ENCODE measurements at places on chromosomes 7 and 10. TPM values are rescaled to one million over a fixed set of nuclear protein-coding genes. Genes with fewer than 3 reads are reported as not detected.

Gene MAD1L1
- total RNA-seq: 13.3 TPM

DNA sequence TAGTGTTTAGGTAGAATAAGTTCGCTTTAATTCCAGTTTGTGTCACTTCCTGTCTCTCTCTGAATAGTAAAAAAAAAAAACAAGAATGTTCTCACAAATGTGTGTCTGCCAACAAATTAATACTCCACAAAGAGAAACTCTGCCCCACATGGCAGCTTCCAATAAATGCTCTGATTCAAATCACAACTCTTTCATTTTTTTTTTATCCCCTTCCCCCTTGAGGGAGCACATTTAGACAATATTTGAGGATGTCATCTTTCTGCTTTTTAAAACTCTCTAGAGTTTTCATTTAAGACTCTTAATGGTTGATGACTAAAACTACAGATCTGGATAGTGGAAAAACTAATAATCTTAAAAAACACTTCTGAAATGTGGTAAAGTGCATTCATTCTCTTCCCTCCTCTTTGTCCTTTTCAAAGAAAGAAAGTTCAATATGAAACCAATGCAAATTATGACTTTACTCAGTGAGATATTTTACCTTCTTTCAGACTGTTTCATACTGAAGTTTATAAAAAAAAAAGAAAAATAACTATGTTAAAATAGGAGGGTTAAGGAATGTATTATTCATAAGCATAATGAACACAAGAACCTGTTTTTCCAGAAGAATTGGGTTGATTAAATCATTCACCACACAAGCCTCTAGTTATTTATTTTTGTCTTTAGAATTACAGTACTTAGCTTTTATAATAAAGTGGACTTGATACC lies 42.3 kb downstream of the ARID5B start:
- no peak for DNase-seq

- DNase-seq: peak; percentile 5
Observed at GRCh38 chr10:43233601-43234430, 33.0 kb downstream of the RASGEF1A start.

Gene ELN
- total RNA-seq: 48.7 TPM

- no peak for DNase-seq
Observed at GRCh38 chr7:135672560-135673359, 10.4 kb downstream of the STMP1 start.

- DNase-seq: peak; percentile 40
Observed at GRCh38 chr10:46545861-46546590, 10.4 kb downstream of the GPRIN2 start.

Gene MRLN
- total RNA-seq: 1.3 TPM

Gene MBLAC1
- 1.1 TPM for total RNA-seq

DNA sequence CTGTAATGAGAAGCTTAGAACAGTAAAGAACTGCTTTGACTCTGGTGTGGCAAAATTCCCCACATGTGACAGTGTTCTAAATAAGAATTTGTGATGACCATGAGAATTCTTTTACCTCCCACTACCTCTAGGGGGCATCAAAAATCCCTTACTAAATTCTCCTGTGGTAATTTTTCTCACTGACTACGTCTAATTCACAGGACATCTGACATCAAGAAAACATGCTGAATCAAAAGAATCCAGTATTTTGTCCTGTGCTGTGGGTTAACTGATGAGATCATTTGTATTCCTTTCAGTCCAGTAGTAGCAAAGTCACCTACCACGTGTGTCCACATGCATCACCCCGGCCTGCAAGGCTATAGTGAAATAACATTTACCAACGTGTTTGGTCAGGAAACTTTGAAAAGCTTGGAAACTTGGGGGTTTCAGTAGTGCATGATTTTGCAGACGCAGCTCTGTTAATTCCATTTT lies 103.8 kb downstream of the ATE1 start:
- no peak for DNase-seq

- no peak for DNase-seq
Observed at GRCh38 chr7:36404639-36405408, 15.2 kb downstream of the ANLN start.

DNA sequence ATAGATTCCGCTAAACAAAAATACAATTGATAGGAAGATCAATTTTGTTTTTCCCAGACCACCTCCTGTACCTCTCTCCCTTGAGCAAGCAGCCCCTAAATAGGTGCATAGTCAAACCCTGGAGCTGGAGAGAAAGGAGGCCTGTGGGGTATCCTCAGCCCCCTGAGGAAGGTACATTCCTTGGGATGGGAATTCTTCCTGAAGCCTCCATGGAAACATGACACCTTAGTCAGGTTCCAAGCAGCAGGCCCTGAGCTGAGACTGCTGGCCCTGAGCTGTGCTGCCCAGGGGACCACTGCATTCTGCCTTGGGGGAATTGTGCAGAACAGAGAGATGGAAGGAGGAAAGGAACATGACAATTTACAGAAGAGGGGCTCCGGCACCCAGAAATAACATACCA lies 7.4 kb downstream of the HNRNPF start:
- no peak for DNase-seq

Gene PNLIP
- total RNA-seq: 12,549 TPM

All from pancreas (tissue), 10 donors.